ENCODE measurements at places on chromosomes 1 and 21.

- DNase-seq = peak; percentile 15
Observed at GRCh38 chr1:51504806-51505525, 14.1 kb downstream of the EPS15 start.

GRCh38 chr1:13699510-13699909 is 478 bp upstream of the PRDM2 start:
- no peak for DNase-seq

DNA sequence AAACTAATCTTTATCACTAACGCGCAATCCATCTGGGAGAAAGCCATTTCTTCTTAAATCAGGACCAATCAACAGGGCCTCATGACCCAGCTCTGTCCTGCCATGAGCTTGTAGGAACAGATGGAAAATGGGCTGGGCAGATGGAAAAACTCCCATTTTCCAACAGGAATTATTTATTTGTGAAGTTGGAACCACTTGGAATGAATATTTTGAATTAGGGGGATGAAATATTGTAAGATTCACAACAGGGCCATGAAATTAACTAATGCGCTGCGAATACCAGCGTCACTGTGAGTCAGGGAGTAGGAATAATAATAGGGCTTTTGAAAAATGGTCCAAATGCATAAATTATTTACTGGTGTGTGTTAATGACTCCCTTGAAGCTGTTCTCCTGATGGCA is 53.1 kb upstream of the CYP2J2 start:
- DNase-seq = no peak

GRCh38 chr1:34911465-34911864 is 18.0 kb downstream of the DLGAP3 start:
- no peak for DNase-seq

- DNase-seq = no peak
Observed at GRCh38 chr1:159444511-159444910, 5.0 kb downstream of the OR10J1 start.

DNA sequence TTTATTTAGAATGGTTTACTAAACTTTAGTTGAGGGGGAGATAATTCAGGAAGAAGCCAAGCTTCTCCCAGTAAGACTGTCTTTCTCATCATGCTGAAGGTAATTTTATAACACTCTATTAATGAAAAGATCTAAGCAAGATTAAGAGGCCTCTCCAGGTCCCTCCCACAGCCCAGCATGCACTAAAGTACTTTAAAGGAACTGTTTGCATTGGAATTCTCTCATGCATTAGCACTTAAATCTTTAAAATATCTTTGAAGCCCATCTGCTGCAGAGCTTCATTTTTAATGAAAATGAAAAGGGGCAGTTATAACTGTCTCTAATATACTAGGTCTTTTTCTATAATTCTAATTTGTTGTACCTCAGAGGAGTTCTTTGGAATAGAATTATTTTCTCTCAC is 1379.1 kb upstream of the ADGRL4 start:
- no peak for DNase-seq

GRCh38 chr1:210407207-210407886 is 78.6 kb downstream of the HHAT start:
- peak; percentile 67 for DNase-seq

DNA sequence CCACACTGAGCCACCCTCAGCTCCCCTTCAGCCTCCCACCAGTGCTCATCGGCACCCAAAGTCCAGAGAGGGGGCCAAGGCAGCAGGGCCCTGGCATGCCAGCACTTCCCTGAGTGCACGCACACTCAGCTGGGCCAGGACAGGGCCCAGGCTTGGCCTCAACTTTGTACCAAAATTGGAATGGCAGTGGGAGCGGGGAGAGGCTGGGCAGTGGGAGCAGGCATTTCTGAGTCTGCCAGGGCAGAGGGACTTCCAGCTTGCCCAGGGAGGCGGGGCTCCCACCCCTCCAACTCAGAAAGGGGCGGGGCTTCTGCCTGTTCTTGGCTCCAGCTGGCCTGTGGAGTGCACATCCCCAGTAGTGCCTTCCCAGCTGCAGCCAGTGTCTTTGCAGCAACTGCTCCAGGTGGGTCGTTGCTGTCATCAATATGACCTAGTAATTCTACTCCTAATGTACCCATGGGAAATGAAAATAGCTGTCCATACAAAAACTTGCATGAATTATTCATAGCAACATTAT is 10.3 kb upstream of the SNX7 start:
- DNase-seq = no peak

DNA sequence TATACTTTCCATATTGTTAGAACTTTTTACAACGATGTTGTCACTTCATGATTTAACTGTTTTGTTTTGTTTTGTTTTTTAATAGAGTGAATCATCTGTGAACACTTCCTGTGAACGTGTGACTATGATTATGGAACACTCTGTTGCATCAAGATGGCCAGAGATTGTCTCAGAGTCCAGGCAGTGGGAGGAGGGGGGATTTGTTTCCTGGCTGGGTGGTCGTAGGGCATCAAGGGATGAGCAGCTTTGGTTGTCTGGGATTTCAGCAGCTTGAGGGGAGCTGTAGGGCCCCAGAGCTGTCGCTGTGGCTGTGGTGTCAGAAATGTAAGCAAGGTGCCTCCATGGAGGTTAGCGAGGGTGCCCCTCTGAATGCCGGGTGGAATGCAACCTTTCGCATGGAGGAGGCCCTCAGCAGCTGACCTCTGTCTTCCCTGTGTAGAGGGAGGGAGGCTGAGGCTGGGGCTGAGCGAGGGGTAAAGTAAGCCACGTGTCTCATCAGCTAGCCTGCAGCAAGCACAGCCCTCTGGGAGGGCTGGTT is 21.4 kb downstream of the NEK2 start:
- no peak for DNase-seq
